ENCODE measurements at places on chromosomes 6 and 20. TPM values are rescaled to one million over a fixed set of nuclear protein-coding genes. Genes with fewer than 3 reads are reported as not detected.

GRCh38 chr20:41669708-41670263 lies 51.6 kb upstream of the CHD6 start:
- no peak for DNase-seq

- no peak for DNase-seq
These were observed 70.0 kb upstream of the TOP1 start for GRCh38 chr20:40958598-40958997.

DNA sequence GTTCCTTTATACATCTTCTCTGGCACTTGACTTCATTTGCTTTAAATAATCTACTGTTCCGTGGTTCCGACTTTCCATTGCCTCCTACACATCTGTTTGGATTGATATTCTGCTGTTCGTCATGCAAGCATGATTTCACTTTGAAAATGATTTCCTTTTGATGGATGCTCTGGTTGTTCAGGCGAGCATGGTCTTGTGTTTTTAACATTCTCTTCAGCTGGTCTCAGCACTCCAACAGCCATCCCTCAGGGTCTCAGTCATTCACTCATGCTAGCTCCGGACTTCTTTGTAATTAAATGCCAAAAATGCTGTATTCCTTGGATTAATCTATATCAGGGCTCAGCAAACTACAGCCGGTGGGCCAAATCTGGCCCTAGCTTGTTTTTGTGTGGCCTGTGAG lies 27.2 kb upstream of the SPACA1 start:
- DNase-seq = no peak

DNA sequence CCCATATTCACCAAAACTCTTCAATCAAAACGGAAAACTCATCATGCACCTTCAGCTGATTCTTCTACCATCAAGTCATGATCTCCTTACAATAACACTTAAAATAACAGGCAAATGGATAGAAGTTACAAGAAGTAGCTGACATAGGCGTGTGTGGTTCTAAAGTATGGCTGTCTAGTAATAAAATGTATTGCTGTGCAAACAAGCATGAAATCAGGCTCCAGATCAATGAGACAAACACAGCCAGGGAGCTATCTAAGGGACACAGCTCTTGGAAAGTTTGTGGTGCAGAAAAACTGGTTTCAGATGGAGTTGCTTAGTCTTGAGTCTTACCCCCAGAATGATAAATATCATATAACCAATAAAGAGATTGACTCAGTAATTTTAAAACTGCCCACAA lies 434.8 kb upstream of the NOX3 start:
- DNase-seq = no peak

DNA sequence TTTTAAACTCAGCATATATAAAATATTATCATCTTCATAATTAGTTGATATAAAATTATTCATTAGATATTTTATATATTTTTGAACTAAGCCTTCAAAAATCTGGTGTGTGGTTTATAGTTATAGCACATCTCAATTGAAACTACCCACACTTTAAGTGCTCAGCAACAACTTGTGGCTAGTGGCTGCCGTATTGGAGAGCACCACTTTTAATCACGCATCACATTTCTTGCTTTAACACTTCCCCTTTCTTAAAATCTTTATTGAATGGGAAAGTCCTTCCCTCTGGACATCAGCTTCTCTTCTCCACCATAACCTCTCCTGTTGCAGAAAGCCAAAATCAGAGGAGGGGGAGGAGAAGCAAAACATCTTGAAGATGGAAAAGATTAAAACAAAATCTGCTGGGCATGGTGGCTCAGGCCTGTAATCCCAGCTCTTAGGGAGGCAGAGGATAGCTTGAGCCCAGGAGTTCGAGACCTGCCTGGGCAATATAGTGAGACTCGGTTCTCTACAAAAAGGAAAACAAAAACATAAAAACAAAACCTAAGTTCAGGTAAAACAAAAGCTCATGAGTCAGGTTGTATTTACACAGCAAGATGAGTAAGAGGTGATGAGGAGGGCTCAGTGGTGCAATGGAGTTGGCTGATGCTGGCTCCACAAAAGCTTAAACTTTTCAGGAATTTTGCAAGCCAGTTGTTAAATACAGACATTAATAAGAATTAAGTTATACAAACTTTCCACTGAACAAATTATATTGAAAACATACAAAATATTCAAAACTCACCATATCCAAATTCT lies 237.0 kb upstream of the SUPT3H start:
- no peak for DNase-seq

- no peak for DNase-seq
These were observed 156.5 kb downstream of the ANKRD60 start for GRCh38 chr20:58071991-58072390.

WASF1 gene
- total RNA-seq = 25.6 TPM

DNA sequence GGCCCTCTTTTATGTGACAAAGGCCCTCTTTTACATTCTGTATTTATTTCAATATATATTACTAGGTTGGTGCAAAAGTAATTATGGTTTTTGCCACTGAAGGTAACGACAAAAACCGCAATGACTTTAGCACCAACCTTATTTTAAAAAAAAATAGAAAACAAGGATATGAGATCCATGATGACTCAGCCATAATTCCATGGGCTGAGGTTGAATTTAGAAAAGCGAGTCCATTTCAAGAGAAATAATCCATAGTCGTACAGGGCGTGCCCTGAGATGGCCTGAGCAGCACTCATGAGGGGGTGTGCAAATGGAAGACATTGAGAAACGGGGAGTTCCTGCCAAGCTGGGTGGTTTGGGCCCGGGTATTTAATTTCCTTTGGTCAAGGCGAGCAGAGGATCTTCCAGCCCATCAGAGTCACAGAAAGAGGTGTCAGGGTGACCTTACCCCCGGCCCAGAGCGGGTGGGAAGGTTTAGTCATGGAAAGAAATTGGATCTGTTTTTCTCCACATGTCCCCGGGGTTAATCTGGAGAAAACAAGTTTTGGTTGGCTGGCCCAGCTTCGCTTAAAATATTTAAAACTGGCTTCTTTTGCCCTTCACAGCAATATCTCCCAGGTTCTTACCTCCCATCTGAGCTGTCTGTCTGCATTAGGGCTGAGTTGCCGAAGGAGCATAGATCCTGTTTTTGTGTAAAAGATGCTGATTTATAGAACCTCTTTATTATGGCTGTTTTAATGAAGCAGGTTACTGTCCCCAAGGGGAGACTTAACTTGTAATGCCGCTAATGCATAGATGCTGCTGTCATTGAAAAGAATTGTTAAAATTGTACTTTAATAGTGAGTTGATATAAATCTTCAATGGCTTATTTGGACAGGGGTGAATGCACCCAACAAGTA lies 255.6 kb downstream of the PREX1 start:
- no peak for DNase-seq

ADGB gene
- total RNA-seq = not detected

TAF11 gene
- total RNA-seq = 28.0 TPM

GRCh38 chr20:19330038-19330437 lies 117.6 kb downstream of the SLC24A3 start:
- no peak for DNase-seq
